K562 (cell line): ENCODE measurements at places on chromosomes 3 and 15.

- DNase-seq, result no peak
Observed at GRCh38 chr3:129651435-129652202, 45.1 kb upstream of the PLXND1 start.

DNA sequence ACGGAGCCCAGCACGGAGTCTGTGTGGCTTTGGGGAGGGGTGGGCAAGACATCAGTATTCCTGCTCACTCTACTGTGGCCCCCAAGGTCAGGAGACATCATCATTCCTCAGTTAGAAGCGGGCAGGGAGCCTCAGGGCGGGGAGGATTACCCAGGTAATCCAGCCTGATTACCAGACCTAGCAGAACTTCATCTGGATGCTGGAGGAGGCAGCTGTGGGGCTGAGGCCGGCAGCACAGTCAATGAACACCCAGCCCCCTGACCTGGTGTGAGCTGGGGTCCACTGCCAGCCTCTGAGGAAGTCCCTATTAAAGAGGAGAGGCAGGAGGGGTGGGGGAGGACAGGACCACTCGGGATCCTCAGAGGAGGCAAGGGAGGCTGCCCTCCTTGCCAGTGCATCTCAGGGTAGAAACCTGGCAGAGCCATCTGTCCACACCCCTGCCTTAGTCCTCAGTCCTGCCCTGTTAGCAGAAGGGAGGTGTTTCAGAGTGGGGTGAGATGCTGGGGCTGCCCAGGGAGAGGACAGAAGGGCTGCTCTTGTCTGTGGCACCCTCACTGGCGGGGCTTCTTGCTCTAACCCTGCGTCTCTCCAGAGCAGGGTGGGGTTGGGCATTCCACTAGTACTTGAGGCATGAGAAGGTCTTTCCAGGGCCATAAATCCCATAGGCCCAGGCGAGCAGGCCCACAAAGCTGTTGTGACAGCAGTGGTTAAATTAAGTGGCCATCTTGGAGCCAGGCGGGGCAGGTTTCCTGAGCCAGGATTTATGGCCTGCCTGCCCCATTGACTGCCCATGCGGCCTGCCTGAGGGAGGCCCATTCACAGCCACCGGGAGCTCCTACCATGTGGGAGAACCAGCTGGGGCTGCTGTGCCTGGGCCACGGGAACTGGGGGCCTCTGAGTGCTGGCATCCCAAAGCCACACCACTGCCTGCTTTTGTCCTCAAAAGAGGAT is 82.1 kb downstream of the LINGO1 start:
- no peak for DNase-seq

- peak; percentile 17 for DNase-seq
Observed at GRCh38 chr15:51917493-51917892, 54.1 kb downstream of the LEO1 start.

- no peak for DNase-seq
Observed at GRCh38 chr15:74799255-74799855, 13.3 kb upstream of the LMAN1L start.

- DNase-seq, result no peak
Observed at GRCh38 chr3:78178740-78179363, 1139.0 kb downstream of the ROBO2 start.

DNA sequence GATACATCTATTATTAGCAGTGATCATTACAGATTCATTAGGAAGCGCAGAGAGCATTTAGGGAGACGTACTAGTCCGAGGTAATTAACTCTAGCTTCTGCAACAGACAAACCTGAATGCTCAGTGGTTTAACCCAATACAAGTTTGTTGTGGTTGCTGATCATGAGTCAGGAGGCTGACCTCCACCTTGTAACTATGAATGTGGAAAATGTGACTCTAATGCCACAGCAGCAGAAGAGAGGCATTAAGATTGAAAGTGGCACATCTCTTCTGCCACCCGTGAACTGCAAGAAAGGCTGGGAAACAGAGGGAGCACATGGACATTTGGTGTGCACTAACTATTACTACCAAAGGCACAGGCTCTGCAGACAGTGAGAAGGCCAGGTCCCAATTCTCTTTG is 71.2 kb upstream of the C3orf80 start:
- DNase-seq, result no peak

- no peak for DNase-seq
Observed at GRCh38 chr15:88909956-88910831, 3.0 kb downstream of the MFGE8 start.

DNA sequence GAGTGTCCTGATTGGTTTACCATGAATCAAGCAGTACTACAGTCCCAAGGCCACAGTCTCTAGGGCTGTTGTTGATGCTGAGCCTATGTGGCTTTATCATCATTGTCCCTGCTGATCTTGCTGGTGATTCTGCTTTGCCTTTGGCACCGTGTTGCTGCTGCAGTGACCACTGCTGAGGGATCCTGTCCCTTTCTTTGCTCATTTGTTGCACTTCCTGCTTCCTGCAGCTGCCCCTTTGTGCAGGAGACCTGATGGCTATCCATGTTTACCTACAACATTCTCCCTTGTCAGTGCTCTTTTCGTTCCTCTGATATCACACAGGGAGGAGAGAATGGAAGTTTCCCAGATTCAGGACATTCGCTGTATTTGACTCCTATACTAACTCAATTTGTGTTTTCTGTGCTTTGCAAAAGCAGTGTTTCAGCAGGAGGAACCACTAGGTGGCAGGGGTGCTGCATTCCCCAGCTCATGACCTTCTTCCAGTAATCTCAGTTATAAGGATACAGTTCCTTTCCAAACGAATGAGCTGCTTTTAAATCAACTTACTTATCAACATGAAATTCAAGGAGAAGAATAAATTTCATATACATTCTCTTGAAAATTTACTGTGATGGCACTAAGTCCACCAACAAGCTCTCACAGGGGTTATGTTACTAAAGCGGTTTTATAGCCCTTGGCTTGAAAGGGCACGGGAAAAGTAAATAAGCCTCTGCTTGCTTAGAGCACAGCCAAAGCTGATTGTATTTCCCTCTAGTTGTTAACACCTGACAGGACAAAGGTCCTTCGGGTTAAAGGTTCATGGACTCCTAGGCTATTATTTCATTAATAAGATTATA is 9.7 kb upstream of the THUMPD3 start:
- DNase-seq, result peak; percentile 75

GRCh38 chr3:124126436-124127023 is 134.6 kb upstream of the ROPN1 start:
- DNase-seq, result no peak

DNA sequence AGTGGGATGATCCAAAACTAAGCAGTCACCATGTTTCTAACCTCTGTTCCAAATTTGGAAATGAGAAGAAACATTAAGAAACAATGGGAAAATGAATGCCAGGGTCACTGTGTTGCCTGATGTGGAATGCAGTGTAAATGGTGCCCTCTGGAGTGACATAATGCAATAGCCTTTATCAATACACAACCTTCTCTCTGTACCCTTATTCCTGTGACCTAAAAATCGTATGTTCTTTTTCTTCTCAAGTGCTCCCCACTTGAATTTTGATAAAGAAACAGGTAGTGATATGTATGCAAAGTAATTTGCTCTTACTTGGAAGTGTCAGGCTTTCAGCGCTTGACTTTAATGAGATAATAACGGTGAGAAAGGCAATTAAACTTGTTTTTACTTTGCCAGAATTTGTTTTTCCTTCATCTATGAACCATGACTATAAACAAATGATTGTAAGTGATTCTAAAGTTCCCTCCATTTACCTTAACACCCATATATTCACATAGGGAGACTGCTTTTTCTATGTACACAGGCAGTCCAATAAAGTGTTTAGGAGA is 145.8 kb upstream of the THRB start:
- DNase-seq, result no peak

- DNase-seq, result no peak
Observed at GRCh38 chr3:128879991-128880390, 571 bp downstream of the ACAD9 start.

DNA sequence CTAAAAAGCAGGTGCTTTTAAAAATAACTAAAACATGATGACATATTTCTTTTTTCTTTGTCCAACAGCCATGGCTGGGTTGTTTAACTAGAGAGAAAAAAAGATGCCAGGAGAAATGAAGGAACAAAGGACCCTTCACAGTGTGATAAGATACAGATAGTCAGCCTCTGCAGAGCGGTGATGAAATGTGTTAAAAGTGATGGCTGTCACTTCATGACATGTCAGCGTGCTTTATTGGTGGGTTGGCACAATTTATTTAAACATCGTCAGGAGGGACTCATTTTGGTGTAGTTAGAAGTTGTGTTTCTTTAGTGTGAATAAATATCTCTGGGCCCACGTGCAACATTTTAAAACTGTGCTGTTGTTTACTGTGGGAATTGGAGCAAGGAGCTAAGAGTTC is 887.4 kb upstream of the CFAP20DC start:
- DNase-seq, result no peak

DNA sequence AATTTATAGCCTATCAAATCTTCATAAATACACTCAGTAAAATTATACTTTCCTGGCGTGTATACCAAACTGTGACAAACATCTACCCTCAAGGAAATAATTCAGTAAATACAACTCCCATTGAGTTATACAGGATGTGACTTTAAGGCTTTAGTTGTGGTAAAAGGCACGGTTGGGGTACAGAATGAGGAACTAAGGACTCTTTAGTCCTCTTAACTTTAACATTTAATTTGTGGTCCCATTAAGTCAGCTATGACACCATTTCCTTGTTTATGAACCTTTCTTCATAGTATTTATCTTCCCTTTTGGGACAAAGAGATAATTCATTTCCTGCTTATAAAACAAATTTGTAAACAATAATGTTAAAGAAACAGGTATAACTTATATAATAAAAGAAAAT is 30.2 kb downstream of the IFT80 start:
- DNase-seq, result no peak

DNA sequence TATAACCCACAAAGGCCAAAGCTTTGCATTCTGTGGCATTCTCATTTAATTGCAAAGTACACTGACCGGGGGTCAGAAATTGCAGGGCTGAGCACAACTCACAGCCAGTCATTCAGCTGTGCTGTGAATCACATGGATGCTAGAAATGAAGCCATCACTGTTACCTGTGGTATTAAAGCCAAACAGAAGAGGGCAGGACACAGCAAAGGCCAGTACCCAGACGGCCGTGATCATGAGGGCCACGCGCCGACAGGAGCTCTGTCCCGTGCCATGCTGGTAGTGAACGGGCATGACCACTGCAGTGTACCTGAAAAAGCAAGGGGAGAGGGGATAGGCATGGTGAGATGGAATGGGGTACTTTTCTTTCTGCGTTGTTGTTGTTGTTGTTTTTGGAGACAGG is 31.6 kb downstream of the DRD3 start:
- DNase-seq, result no peak

GRCh38 chr3:59818919-59819300 is 769.1 kb upstream of the CFAP20DC start:
- DNase-seq, result no peak

- no peak for DNase-seq
Observed at GRCh38 chr15:89967881-89968280, 33.2 kb upstream of the ZNF710 start.

GRCh38 chr15:44102675-44103254 is 92.3 kb downstream of the FRMD5 start:
- no peak for DNase-seq

DNA sequence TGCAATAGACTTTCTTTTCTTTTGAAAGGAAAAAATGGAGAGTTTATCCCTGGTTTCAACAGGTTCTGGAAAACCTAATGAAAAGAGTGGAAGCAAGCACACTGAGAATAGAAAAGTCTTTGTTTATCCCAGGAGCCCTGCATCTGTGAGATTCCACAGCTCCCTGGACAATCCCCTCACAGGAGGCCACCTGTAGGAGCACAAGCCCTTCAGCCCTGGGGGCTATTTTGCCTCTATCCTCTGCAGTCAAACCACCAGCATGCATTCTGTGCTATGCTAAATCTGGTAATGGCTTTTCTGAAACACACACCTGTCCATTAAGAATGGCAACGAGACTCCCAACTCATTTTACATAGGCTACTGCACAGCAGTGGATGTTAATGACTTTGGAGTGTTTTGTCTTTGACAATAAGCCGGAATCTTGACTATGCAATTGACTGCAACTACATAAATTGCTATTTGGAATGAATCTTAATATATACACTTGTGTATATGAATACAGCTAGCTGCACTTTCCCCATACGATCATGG is 369.4 kb downstream of the NR2F2 start:
- no peak for DNase-seq

DNA sequence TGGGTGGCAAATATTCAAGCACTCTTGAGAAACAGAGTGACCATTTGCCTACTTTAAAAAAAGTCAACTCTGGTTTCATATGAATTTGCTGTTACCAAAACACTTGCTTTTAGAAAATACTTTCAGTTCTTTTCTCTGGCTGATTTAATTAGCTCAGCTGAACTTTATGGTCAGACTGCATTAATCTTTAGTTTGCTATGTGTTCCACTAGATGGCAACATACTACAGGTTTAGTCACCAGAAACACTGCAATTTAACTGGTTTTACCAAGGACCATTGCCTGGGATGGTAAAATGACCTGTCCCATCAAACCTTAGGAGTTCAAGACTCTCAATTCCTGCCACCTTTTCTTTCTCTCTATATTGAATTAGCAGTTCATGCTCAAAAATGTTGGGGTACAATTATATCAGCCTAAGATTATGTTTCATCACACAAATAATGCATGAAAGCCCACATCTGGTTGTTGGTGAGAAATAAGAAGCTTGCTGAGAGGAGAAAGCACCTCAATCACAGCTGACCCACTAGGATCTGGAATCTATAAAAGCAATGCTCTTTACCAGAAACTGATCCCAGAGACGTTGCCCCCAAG is 14.2 kb downstream of the EIF4E3 start:
- peak; percentile 43 for DNase-seq

DNA sequence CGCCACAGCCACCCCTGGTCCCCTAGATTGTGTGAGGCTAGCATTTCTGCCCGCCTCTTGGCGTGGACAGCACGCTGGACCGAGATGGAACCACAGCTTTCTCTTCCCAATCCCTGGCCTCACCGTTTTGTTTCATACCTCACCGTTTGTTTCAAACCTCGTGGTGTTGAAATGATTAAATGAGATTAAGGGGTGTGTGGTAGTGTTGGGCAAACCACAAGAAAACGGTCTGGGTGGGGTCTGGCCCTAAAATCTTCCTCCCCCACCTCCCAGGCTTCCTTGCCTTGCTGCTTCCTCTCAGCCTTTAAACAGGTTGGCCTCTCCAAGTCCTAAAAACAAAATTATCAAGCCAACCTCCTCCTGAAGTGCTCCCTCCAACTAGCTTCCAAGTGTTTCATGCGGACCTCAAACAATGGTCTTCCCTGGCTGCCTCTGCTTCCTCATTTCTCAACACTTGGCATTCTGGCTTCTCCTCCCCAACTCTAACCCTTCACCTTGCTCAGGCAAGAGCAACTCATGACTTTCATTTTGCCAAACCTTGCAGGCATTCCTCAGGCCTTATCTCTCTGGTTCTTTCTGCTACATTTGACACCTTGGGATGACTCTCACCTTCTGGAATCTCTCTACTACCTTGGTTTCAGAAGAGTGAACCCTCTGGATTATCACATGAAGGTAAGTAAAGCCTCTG is 1.4 kb upstream of the ATP13A3 start:
- DNase-seq, result peak; percentile 26

GRCh38 chr3:131735544-131735943 is 232.8 kb upstream of the MRPL3 start:
- DNase-seq, result no peak

- DNase-seq, result no peak
Observed at GRCh38 chr3:54999811-55000210, 72.0 kb upstream of the LRTM1 start.

- DNase-seq, result no peak
Observed at GRCh38 chr3:123330441-123330991, 118.4 kb downstream of the ADCY5 start.

- DNase-seq, result no peak
Observed at GRCh38 chr3:100880845-100881244, 112.4 kb downstream of the ABI3BP start.

GRCh38 chr3:104154896-104155295 is 1211.8 kb upstream of the ALCAM start:
- DNase-seq, result no peak

GRCh38 chr3:52238761-52239701 is at the start of gene TWF2:
Gene TWF2, minus strand, starts transcription at chr3:52239158. Its CDS starts 142 bp downstream, at chr3:52239016.
- peak; percentile 95 for DNase-seq
